ENCODE measurements at places on chromosomes 5 and 9.
A peak's percentile ranks its signal among the peaks of the same experiment; 100 is the strongest.

GRCh38 chr5:171483551-171484135 lies 64.2 kb downstream of the FGF18 start:
- DNase-seq: peak; percentile 89

DNA sequence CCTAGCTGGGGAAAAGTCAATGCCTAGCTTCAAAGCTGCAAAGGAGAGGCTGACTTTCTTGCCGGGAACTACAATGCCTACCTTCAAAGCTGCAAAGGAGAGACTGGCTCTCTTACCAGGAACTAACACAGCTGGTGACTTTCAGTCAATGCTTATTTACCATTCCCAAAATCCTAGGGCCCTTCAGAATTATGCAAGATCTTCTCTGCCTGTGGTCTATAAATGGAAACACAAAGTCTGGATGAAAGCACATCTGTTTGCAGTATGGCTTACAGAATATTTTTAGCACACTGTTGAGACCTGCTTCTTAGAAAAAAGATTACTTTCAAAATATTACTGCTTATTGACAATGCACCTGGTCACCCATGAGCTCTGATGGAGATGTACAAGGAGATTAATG lies 259.4 kb downstream of the PLK2 start:
- DNase-seq: no peak

DNA sequence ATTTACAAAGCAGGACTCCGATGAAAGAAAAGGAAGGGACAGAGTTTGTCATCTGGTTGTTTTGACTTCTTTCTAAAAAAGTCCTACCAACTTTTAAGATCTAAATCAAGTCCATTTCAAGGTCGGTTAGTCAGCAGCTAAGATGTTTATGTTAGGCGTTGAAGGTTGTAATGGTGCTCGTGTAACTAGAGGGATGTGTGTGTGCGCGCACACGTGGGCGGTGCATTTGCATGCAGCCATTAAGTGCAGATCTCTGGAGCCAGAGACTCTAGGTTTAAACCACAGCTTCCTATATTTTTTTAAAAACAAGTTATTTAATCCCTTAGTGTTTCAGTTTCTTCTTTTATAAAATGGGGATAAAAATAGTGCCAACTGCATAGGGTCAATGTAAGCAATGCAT lies 77.0 kb upstream of the SMIM32 start:
- DNase-seq: no peak

GRCh38 chr5:9201011-9201410 lies 344.9 kb downstream of the SEMA5A start:
- no peak for DNase-seq

DNA sequence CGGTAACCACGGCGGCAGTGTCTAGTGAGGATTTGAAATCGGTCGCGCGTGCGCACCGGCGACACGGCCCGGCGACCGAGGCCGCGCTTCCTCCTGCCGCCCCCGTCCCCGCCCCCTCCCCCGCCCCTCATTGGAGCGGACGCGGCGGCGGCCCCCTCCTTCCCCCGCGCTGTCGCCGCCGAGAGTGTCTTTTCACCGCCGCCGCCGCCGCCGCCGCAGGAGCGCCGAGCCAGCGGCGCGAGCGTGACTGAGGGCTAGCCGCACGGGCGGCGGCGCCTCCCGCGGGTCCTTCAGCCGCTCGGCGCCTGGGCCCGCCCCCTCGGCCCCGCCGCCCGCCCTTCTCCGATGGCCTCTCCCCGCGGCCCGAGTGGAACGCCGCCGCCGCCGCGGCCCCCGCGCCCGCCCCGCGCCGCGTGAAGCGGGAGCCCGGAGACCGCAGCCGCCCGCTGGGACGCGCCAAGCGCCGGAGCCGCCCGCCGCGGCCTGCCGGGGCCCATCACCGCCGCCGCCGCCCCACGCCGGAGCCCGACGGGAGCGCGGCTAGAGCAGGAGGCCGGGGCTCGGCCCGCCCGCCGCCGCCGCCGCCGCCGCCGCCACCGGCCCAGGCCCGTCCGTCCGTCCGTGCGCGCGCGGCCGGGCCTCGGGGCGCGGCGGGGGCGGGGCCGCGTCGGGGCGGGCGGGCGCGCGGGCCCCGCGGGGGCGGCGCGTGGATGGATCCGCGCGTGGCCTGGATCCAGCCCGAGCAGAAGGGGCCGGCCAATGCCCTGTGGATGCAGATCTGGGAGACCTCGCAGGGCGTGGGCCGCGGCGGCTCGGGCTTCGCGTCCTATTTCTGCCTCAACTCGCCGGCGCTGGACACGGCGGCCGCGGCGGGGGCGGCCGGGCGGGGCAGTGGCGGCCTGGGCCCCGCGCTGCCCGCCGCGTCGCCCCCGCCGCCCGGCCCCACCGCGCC lies at the start of gene TENT4A:
TENT4A (plus strand) TSS at position 159 of the 952 bp plus-strand sequence; CDS start at position 711, 552 bp downstream.
- no peak for DNase-seq

GRCh38 chr9:126160067-126160853 lies 166.4 kb upstream of the MVB12B start:
- no peak for DNase-seq

- no peak for DNase-seq
Measured at GRCh38 chr5:146548781-146549449, 32.9 kb upstream of the GPR151 start.
